ENCODE measurements at places on chromosomes 11 and 22.
A peak's percentile ranks its signal among the peaks of the same experiment; 100 is the strongest.

DNA sequence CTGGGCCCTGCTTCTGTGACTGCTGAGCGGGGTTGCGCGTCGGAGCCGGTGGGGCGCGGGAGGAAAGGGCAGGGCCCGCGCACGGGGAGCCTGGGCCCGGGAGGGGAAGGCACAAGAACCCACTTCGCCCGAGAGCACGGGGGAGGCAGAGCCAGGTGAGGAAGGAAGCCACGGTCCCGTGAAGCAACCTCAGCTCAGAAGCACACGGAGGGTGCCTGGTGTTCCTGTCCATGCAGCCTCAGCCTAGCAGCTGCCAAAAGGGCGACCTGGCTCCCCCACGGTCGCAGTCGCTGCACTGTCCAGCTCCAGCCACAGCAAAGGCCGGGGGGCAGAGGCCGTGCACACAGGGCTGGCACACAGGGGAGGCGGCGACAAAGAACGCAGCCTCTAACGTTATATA is 9.3 kb upstream of the CDC42BPG start:
- no peak for DNase-seq

GRCh38 chr22:46849951-46850350 is 87.5 kb downstream of the TBC1D22A start:
- DNase-seq: no peak

DNA sequence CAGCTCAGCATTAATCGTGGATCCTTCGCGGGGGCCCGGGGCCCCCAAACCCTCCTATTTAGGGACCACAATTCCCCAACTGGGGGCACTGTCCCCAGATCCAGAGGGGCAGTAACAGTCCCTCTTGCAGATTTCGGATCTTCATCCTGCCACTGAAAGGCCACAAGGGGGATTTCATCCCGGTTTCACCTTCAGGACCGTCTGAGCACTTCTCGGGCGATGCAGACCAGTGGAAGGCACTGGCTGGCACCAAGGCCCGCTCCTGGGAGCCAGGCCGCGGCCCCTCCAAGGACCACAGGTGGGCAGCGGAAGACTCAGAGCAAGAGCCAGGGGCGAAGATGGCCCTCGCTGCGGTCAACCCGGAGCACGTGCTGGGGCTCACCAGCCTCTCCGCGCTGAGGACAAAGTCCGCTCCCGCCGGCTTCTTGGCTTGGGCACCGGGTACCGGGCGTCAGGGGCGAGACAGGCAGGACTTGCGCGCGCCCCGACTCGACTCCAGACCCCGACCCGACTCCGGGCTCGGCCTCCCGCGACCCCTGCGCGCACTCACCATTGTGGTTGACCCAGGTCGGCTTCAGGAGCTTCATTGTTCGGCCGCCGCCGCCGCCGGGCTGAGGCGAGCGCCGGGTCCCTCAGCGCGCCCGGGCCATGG is 517 bp downstream of the HIRA start:
- DNase-seq: peak; percentile 60

DNA sequence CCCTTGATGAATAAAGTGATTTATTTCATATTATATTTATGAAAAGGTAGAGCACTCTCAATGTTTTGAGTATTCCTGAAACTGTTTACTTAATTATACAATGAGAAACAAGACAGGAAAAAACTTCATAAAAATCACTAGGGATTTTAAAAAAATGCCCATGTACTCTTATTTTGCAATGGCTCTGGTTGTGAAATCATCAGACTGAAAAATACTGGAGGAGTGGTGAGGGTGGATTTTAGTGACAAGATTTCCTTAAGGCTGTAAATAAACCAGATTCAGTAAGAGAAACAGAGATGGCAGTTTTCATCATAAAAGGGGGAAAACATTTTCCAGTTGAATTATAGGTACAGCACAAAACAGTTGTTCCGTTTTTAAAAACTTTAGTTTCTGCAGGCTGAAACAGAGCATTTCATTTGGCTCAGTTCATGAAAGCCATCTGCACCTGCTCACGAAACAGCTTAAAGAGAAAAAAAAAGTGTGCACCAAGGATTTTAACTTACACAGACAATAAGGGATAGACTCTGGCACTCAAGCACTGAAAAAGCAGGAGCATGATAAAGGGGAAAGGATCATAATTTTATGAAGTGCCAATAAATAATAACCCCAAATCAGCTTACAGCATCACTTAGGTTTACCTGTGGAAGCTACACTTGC is 100.7 kb downstream of the MAML2 start:
- peak; percentile 83 for DNase-seq

- DNase-seq: peak; percentile 9
These were observed 689 bp downstream of the RAB39A start for GRCh38 chr11:107928767-107929507.

DNA sequence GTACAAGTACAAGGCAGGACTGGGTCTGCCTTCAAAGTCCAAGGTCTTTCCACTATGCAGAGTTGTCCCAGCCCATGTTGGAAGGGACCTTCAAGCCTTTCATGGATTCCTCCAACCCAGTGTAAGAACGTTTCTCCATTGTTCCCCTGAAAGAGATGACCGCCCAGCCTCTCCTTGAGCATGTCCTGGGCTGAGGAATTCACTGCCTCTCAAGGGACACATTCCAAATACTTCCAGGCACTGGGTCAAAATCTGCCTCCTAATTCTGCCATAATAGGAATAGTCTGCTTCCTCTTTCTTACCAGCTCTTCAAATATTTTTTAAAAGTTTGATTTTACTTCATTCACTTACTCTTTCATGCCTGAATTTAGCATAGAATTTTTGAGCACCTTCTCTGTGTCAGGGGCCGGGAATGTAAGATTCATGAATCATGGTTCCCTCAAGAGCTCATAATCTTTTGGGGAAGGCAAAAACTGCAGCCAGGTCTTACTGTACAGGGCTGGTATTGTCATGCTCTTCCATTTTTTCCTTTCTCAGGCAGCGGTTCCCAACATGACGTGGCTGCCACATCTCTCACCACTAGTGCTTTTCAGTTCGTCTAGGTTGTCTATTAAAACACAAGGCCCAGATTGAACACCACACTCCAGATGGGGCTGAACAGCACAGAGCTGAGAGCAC is 143.3 kb upstream of the TBCEL start:
- DNase-seq: no peak

DNA sequence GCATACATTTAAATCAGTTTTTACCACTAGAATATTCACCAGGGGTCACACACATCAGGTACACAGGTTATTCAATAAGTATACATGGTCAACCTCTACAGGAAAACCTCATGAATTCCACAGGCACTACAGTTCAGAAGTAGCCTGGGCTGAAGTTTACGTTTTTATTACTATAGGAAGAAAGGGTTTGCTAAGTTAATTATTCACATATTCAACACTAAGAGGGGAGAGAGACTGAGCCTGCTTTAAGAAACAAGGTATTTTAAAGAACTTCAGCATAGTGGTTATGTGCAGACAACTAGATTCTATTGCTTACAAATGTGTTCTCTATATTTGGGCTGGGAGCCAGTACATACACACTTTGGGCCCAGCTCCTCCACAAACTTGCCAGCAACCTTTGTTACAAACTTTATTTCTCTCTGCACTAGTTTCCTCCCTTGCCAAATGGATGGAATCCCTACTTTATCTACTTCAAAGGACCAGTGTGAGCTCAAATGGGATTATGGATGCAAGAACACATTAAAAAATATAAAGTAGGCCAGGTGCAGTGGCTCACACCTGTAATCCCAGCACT is 31.9 kb downstream of the IL18BP start:
- no peak for DNase-seq

GRCh38 chr11:23725752-23726151 is 771.1 kb upstream of the LUZP2 start:
- no peak for DNase-seq

GRCh38 chr11:61629082-61629833 is 48.4 kb upstream of the SYT7 start:
- no peak for DNase-seq

DNA sequence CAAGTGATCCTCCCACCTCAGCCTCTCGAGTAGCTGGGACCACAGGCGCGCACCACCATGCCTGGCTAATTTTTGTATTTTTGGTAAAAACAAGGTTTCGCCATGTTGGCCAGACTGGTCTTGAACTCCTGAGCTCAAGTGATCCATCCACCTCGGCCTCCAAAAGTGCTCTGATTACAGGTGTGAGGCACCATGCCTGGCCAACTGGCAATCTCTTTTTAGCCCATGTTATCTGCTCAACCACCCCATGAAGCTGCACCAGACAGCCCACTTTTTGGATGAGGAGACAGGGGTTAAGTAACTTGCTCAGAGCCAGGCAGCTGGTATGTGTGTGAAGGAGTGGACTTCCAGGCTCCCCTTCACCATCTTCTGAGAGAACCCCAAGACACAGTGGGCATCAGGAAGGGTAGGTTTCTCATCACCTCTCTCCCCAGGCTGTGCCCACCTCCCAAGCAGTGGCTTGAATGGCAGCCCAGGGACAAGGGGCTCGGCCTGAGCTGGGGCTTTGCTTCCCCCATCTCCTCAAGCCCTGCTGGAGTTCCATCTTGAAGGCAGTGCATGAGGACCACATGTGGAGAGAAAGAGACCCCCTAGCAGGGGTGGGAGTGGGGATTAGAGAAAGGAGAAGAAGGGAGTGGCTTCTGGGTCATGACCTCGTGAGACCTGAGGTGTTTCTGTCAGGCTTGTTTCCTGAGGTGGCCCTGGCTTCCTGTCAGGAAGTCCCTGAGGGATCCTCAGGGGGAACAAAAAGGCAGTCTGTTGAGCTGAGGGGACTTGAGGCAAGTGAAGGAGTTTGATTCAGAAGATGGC is 87.5 kb upstream of the PARVA start:
- DNase-seq: peak; percentile 19

- DNase-seq: peak; percentile 15
These were observed 3.9 kb upstream of the PLA2G3 start for GRCh38 chr22:31144223-31144622.

All from NB4 (cell line).